Sciatic nerve (tissue), 2 donors: ENCODE measurements at places on chromosomes 3 and 15. TPM values are rescaled to one million over a fixed set of nuclear protein-coding genes. Genes with fewer than 3 reads are reported as not detected.
A peak's percentile ranks its signal among the peaks of the same experiment; 100 is the strongest.

CPN2 gene
- not detected for total RNA-seq

SPINK8 gene
- not detected for total RNA-seq

NME9 gene
- 1.3 TPM for total RNA-seq

UBAP1L gene
- total RNA-seq: 13.4 TPM

XXYLT1 gene
- total RNA-seq: 11.0 TPM

CAMKV gene
- total RNA-seq: not detected

LMOD3 gene
- 0.09 TPM for total RNA-seq

DYNLT2B gene
- total RNA-seq: 9.9 TPM

ISLR2 gene
- 1.5 TPM for total RNA-seq

ADAMTSL3 gene
- total RNA-seq: 39.1 TPM

GPR171 gene
- total RNA-seq: 1.6 TPM

GRCh38 chr3:42747581-42747980 is 25.5 kb downstream of the CCDC13 start:
- DNase-seq: no peak

DNA sequence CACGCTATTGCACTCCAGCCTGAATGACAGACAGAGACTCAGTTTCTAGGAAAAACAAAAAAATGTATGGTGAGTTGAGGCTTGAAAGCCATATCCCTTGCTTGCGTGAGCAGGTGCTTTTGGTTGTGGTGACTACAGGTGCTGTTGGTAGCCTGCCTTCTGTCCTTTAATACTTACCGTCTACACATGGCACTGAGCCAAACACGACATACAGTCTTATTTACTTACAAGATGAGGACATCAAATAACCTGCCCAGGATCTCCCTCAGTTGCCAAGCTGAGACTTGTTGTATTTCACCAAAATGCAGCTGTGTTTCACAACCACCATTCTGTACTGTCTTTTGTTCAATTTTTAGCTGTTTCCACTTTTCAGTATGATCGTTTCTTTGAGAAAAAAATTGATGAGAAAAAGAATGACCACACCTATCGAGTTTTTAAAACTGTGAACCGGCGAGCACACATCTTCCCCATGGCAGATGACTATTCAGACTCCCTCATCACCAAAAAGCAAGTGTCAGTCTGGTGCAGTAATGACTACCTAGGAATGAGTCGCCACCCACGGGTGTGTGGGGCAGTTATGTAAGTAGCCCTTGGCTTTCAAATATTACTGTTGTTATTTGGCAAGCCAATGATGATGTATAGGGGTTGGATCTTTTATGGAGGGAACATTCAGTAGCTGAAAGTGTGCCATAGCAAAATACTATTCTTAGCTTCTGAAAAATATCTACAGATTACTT is 6.5 kb downstream of the ALAS1 start:
- no peak for DNase-seq

GRCh38 chr15:69615736-69616135 is 163.1 kb downstream of the RPLP1 start:
- no peak for DNase-seq

GRCh38 chr3:55549177-55549576 is 62.1 kb upstream of the WNT5A start:
- DNase-seq: no peak

GRCh38 chr3:171901615-171902312 is 58.6 kb downstream of the TMEM212 start:
- DNase-seq: no peak

- peak; percentile 44 for DNase-seq
Measured at GRCh38 chr3:38614091-38614490, 35.4 kb downstream of the SCN5A start.

- no peak for DNase-seq
Measured at GRCh38 chr15:96366526-96366877, 36.0 kb downstream of the NR2F2 start.

DNA sequence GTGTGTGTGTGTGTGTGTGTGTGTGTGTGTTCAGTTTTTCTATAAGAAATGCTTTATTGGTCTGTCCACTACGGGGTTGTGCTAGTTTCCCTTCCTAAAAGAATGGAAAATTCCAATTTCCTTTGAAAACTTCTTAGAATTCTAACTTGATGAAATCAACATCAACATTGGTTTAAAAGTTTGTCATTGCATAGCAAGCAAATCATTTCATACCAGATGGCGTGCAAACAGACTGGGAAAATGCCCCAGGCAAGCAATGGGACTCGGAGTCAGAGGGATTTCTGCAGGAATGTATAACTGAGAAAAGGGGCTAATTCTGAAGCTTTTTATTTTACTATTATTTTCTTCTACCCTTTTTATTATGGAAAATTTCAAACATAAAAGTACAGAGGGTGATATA is 13.1 kb upstream of the DYNC1LI1 start:
- no peak for DNase-seq

- no peak for DNase-seq
Measured at GRCh38 chr3:155281912-155282311, 11.6 kb downstream of the STRIT1 start.

- DNase-seq: no peak
Measured at GRCh38 chr15:74306781-74307217, 60.6 kb downstream of the CYP11A1 start.

GRCh38 chr3:172575375-172575774 is 52.1 kb upstream of the TNFSF10 start:
- no peak for DNase-seq

GRCh38 chr15:64185146-64185911 is 22.5 kb upstream of the PPIB start:
- no peak for DNase-seq

GRCh38 chr3:9933561-9934234 is at the start of gene CRELD1:
TSS of gene CRELD1 (plus strand) at chr3:9933834. CDS start at chr3:9934439, 605 bp downstream.
- peak; percentile 97 for DNase-seq

DNA sequence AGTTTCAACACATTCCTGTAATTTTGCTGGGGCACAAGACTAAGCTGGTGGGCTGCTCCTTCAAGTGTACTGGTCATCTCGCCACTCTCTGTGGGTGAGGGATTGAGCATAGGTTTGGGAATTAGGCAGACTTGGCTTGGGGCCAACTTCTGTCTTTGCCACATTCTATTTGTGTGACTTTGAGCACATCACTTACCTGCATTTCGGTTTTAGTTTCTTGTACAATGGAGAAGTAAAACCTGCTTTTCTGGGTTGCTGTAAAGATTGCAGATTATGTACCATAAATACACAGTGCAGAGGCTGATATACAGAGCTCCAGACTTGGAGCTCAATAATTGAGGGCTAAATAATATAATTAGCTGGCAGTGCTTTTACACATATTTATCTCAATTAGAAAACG is 162.1 kb downstream of the C3orf38 start:
- no peak for DNase-seq

GRCh38 chr3:141960731-141961130 is 84.3 kb downstream of the ATP1B3 start:
- no peak for DNase-seq

DNA sequence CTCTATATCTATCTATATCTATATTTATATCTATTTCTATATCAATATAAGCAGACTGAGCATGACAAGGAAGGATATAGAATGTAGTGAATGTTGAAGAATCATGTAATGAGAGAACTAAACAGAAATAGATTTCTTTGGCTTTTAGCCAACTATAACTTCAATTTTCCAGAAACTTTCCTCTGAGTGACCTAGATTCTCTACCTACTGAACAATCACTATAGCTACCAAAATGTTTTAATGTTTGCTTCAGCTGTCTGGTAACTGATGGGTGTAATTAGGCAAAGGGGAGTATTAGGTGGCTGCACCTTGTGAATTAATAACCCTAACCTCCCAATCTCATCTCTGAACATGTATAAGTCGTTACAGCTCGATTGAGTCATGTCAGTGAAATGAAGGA is 76.4 kb upstream of the ROBO1 start:
- DNase-seq: no peak

GRCh38 chr15:31147944-31148296 is 46.4 kb upstream of the TRPM1 start:
- DNase-seq: no peak

GRCh38 chr15:77057072-77057471 is 13.8 kb downstream of the TSPAN3 start:
- DNase-seq: no peak

DNA sequence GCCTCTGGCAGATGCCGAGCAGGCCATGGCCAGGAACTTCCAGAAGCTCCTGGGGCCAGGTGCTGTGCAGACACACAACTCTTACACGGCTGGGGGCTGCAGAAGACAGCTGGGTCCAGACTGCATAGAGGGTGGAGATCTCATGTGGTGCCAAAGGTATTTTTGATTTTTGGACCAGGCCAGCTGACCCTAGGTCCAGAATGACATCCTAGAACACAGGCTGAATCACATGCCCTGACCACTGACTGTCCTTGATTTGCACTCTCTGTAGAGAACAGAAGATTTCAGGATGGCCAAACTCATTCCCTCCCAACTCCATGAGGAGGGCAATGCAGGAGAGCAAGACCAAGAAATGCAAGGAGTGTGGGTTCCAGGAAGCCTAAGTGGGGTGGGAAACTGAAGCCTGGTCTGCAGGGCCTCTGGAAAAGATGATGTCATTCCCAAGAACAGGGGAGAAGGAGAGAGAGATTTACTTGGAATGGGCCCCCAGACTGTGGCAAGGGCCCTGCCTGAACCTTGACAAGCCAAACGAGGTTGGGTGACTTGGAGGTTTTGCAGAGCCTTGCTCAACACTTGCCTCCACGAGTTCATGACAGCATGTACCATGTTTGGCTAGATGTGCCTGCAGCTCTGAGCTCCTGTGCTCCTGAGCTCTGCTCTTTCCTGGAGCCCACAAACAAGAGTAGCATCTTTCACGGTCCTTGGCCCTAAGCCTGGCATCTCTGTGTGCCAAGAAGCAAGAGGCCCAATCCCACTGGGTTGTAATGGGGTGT is 38.5 kb upstream of the CTSH start:
- DNase-seq: no peak

GRCh38 chr15:99961011-99961441 is 227.8 kb upstream of the LYSMD4 start:
- DNase-seq: peak; percentile 59

GRCh38 chr15:57780471-57780870 is 74.0 kb downstream of the POLR2M start:
- no peak for DNase-seq

- DNase-seq: no peak
Measured at GRCh38 chr3:31979001-31979697, 1.9 kb downstream of the OSBPL10 start.

DNA sequence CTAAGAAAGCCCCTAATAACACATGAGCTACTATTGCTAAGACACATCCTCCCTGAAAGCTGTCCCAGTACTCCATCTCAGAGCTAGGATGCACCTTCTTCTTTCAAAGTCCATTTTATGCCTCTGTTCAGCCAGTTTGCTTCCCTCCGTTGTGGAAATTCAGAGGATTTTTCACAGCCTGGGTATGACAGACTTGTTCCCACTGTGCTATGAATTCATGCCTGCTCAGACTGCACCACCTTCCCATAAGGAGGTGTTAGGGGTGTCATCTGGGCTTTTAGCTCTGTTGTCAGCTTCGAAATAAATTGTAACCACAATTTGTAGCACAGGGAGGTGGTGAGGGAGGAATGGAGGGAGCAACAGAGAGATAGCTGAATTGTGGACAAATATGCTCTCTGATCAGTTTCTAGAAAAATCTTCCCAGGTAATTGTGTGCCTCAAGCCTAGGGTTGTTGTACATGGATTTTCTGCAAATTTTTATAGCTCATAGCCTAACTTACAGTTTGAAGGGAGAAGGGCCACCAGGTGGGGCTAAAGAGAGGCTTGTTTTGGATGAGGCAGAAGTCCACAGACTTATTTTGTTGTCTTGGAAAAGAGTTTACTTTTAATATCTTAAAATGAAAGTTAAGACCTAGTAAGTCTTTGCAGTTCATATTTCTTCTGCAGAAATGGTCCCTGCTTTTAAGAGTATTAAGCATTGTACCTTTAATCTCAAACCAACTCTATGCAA is 462.0 kb downstream of the PDCD6IP start:
- DNase-seq: peak; percentile 74

GRCh38 chr3:53068176-53068575 is 22.3 kb upstream of the SFMBT1 start:
- DNase-seq: no peak

GRCh38 chr3:187291001-187291511 is 481 bp downstream of the MASP1 start:
- no peak for DNase-seq

- no peak for DNase-seq
Measured at GRCh38 chr15:94225616-94226015, 5.7 kb upstream of the MCTP2 start.

DNA sequence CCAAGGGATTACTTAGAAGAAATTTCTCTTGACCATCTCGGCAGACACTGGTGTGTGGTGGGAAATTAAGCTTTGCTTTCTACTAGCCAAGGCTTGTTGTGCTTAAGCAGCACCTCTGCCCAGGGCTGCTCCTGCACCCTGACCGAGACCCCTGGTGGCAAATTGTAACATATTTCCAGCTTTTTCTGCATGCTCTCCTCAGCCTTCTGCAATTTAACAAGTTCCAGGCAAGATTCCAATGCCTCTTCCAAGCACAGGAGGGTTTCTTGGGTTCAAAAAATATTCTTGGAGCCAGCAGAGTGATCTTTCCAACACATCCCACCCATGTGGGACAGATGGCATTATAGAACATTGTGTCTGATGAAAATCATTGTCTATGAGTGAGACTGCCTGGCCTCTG is 210.5 kb downstream of the CLSTN2 start:
- no peak for DNase-seq
